ENCODE measurements at places on chromosomes 3 and 15.

DNA sequence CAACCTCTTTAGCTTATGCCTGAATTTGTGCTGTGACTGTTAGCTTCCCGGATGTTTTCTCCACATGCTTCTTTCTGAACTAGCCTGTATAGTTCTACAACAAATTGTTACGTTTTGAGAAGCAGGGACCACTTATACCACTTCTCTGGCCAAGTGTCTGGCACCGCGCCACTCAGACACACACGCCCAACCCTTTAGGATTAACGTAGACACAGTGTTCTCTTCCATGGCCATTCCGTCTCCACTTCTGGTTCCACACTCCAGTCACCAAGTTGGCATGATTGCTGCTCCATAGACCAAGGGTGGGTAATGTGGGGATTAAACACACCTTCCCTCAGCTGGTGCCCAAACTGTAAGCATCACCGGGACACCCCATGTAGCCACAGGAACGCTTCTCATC lies 755 bp upstream of the TMEM108 start:
- no peak for DNase-seq

GRCh38 chr3:172223870-172224269 lies 184.5 kb downstream of the FNDC3B start:
- DNase-seq, result no peak

- DNase-seq, result no peak
Measured at GRCh38 chr3:132029182-132029902, 5.5 kb downstream of the CPNE4 start.

GRCh38 chr3:195803289-195803908 lies 8.3 kb downstream of the MUC4 start:
- DNase-seq, result no peak

DNA sequence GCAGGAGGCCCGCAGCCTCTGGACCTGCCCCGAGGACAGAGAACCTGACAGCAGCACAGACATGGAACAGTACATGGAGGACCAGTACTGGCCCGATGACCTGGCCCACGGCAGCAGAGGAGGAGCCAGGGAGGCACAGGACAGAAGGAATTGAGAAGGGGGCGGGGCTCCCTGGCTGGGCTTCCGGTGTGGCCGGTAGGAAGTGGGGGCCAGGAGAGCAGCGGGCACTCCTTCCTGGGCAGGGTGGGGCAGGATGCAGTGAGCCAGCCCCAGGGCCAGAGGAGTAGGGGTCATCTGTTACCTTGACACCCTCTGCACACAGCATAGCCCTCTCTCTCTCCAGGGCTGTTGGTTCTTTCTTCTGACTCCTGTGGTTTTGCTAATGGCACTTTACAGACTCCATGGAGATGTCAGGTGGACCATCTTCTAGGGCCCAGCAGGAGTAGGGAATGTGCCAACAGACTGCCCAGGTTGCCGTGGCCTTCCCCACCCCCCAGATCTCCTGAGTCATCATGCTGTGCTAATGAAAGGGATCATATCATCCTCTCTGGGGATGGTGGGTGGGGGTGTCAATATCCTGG lies 8.6 kb upstream of the ISG20 start:
- no peak for DNase-seq

All from effector CD8-positive, alpha-beta T cell (primary cell).